ENCODE measurements at places on chromosomes 6 and 20.

DNA sequence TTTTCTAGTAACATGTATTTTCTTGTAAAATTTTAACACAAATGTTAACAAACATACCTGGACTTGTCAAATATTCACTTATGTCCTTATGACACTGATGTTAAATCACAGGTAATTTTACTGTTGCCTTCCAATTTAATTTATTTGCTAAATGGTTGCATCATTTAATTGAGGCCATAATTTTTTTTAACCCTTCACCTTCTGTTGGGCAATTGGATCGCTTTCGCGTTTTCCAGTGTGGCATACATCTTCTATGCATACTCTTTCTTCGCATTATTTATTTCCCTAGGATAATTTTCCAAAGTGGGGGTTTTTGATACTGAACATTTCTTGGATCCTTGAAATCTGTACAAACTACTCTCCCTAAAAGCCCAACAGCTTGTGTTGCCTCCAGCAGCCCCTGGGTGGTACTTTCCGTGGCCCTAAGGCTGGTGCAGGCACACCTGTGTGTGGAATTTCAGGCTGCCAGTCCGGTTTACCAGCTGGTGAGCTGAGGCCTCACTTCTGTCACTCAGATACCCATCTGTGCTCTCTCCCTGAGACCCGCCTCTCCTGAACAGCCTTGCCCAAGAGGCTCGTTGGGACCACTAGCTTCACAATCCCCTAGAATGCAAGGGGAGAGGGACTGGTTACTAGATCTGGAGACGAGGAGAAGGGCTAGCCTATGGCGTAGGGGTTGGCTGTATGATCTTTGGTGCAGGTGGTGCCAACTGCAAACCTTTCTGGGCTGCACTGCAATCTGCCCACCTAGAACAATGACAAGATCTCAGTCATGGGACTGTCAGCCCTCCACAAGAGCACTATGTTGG, 11.2 kb upstream of the C20orf144 start:
- DNase-seq = no peak

DNA sequence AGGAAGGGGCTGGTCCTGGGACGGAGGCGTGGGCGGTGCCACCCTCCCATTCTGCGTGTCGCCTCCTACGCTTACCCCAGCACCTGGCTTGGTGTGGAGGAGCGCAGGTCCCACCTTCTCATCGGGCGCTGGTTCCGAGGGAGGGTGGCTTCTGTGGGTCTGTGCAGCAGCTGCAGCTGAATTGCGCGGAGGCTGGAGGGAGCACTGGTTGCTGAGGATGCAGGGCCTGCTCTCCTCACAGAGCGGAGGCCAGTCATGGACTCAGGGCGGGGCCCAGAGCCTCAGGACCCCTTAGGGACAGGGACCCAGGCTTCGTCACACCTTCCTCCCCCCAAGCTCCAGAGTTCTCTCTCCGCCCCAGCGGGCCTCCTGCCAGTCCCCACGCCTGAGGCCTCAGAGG, 127.8 kb upstream of the MAP3K4 start:
- DNase-seq = no peak

- no peak for DNase-seq
Measured at GRCh38 chr6:98583506-98583905, 250.9 kb upstream of the POU3F2 start.

DNA sequence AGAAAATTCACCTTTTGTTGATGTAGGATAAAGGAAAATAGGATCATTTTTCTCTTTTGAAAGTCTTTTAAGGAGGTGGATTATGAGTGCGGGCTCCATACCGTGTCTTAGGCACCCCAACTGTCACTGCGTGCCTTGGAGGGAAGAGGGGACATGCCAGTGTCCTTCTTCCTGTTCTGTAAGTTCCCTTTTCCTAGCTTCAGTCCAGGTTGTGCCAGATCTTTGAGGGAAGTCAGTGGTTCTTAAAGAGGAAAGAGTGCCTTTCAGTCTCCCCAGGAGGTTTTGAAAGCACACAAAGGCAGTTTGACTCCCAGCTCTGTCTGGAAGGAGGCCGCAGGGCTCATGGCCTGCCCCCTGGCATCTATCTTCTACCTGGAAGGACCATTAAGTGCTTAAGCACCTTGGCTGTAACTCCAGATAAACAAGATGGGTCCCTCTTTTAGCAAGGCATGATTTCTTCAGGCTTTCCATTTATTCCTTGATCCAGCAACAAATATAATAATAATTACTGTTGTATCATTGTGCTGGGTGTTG, 13.0 kb downstream of the EFCAB8 start:
- DNase-seq = no peak

GRCh38 chr20:10308652-10309051, 90.0 kb downstream of the SNAP25 start:
- no peak for DNase-seq

DNA sequence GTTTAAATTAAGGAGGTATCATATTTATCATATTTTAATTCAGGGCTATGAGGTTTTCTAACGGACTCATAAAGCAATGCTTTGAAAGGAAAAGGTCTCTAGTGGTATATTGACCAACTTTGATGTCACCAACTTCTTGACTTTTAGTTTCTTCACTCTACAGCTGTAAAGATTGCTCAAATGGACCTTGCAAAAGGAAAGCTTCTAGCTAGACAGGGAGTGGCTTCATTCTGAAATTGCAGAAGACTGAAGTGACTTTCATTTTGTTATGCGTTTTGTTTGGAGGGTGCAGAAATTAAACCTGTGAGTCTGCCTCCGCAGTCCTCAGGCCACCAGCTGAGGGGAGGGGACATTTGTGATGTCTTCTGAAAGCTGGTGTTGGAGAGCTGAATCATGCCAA, 95.7 kb downstream of the SLC24A3 start:
- DNase-seq = no peak

DNA sequence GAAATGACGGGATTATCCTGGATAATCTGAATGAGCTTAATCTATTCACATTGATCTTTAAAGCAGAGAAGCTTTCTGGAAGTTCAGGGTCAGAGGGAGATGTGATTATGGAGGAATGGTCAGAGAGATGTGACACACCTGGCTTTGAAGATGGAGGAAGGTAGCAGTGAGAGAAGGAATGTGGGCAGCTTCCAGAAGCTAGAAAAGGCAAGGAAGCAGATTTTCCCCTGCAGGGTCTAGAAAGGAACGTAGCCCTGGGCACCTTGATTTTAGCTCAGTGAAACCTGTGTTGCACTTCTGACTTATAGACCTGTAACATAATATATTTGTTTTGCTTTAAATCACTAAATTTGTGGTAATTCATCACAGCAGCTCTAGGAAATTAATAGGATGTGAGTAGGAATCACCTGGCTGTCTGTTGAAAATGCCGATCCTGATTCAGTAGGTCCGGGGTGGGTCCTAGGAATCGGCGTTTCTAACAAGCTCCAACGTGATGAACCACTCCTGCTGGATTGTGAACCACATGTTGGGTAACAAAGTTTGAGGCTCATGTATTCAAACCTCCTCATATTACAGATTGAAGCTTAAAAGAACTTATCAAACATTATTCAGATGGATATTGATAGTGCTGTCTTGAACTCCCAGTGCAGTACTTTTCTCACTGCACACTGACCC, 157.0 kb downstream of the GJA1 start:
- DNase-seq = no peak

DNA sequence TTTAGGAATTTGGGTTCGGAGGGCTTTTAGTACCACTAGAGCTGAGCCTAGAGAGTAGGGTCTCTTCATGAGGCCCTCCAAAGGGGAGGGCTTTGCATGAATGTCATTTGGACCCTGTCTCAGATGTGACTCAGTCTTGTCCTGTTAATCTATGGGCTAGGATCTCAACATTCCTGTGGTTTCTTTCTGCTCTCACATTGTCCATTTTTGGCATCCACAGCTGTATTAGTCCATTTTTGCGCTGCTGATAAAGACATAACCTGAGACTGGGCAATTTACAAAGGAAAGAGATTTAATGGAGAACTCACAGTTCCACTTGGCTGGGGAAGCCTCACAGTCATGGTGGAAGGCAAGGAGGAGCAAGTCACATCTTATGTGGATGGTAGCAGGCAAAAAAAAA, 61.0 kb downstream of the CRYBG1 start:
- no peak for DNase-seq

- no peak for DNase-seq
Measured at GRCh38 chr6:81895511-81896185, 143.2 kb upstream of the TENT5A start.

GRCh38 chr6:10154251-10154650, 260.6 kb downstream of the TFAP2A start:
- no peak for DNase-seq

GRCh38 chr6:134021396-134022122, 30.9 kb downstream of the SLC2A12 start:
- DNase-seq = no peak

GRCh38 chr6:108744244-108744972, 103.8 kb upstream of the ARMC2 start:
- no peak for DNase-seq

DNA sequence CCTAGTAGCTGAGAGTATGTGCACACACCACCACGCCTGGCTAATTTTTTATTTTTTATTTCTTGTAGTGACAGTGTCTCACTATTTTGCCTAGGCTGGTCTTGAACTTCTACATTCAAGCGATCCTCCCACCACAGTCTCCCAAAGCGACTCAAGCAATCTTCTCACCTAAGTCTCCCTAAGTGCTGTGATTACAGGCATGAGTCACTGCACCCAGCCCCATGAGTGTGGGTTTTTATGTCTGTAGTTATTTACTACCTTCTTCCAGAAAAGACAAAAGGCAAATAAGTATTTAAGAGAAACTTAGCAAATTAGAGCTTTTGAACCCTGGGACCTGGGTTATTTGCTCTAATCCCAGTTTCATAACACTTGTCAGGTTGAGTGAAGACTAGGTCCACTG, 92.3 kb upstream of the HCRTR2 start:
- DNase-seq = no peak

- DNase-seq = no peak
Measured at GRCh38 chr6:28004350-28005151, 47.5 kb downstream of the OR2B6 start.

- DNase-seq = no peak
Measured at GRCh38 chr6:44102527-44102926, 24.7 kb downstream of the MRPL14 start.

GRCh38 chr6:121506761-121507754, 71.6 kb downstream of the GJA1 start:
- no peak for DNase-seq

DNA sequence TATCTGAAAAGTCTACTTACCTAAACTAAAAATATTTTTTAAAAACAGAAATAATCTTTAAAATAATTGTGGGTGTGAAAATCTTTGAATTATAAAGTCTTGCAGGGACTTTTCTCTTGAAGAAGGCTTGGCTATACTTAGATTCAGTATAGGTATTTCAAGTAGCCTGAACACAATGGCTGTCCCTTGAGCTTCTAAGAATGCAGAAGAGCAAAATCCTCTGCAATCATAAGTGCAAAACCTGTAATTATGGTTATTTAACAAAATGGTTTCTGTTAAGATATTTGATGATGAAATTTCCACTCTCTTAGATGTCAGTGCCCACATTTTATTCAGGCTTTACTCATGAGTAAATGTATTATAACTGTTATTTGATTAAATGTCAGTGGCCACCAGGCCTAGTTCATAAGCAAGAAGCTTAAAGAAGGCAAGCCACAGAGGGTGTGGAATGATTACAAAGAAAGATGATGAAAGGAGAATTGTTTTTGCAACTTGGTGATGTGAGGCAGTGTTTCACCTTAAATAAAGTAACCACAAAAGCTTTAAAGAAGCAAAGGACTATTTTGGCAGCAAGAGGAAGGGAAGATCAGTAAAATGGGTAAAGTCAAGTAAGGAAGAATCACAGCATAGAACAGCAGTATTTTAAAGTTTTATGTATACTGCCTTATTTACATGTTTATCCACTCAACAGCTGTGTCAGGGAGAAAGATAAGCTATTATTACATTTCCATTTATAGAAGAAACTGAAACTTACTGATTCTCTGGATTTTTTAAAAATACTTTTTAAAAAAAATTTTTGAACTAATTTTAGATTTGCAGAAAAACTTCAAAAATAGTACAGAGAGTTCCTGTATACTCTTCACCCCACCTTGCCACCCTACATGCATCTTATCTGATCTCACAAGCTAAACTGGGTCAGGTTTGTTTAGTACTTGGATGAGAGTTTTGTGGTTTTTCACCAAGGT, 351.2 kb upstream of the RUNX2 start:
- no peak for DNase-seq

DNA sequence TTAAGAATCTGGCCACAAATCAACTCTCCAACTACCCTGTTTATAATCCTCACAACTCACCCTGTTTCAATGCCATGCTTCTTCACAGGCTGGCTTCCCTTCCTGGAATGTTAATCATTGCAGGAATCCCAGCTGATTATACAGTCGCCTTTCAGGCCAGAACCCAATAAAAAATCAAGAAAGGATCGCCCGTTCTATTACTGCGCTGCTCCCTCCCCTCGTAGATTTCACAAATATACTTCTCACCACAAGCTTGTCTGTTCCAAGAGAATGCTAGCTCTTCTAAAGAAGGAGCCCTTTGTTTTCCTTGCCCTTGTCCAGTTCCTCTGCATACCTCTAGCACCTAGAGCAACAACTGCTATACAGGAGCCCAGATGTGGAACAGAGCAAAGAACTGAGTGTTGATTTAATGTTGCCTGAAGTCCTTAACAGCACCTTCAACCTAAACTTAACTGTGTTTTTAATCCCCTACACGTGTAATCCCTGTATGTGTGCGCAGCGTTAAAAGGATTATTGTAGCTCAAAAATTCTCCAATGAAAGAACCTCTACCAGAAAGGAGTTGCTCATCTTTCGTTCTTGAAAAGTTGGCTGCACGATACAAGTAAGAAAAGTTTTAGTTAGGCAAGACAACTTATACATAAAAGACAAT, 988 bp downstream of the ECHDC1 start:
- DNase-seq = no peak

DNA sequence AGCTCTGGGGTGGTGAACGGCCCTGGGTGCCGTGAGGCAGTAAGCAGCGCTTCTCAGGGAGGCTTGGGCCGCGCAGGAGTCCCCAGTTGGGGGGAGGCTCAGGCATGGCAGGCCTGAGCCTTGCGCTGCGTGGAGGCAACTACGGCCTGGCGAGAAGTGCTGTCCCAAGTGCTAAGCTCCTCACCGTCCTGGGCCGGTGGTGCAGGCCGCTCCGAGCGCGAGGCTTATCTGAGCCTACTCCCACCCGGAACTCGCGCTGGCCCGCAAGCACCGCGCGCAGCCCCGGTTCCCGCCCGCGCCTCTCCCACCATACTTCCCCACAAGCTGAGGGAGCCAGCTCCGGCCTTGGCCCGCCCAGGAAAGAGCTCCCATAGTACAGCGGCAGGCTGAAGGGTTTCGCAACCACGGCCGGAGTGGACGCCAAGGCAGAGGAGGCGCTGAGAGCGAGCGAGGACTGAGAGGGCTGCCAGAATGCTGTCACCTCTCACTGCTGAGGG, 1.8 kb upstream of the WRNIP1 start:
- DNase-seq = no peak
